ENCODE measurements at places on chromosomes 13 and 19. TPM values are rescaled to one million over a fixed set of nuclear protein-coding genes. Genes with fewer than 3 reads are reported as not detected.

GRCh38 chr13:52165411-52165810 is 6.0 kb upstream of the NEK3 start:
- no peak for DNase-seq

DNA sequence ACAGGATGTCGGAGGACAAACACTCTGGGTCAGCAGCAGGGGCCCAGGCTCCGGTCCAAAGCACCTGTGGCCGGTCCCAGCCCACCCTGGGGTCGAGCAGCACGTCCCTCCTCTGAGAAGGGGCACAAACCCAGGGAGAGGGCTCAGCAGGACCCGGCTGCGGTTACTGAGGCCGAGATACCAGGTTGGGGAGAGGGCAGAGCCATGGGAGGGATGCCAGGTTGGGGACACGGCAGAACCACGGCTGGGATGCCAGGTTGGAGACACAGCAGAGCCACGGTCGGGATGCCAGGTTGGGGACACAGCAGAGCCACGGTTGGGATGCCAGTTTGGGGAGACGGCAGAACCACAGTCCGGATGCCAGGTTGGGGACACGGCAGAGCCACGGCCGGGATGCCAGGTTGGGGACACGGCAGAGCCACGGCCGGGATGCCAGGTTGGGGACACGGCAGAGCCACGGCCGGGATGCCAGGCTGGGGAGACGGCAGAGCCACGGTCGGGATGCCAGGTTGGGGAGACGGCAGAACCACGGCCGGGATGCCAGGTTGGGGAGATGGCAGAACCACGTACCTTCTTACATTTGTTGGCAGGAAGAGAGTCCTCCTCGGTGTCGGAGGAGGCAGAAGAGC is 18.5 kb downstream of the MIER2 start:
- DNase-seq: no peak

The NEK3 gene
- 7.3 TPM for total RNA-seq

DNA sequence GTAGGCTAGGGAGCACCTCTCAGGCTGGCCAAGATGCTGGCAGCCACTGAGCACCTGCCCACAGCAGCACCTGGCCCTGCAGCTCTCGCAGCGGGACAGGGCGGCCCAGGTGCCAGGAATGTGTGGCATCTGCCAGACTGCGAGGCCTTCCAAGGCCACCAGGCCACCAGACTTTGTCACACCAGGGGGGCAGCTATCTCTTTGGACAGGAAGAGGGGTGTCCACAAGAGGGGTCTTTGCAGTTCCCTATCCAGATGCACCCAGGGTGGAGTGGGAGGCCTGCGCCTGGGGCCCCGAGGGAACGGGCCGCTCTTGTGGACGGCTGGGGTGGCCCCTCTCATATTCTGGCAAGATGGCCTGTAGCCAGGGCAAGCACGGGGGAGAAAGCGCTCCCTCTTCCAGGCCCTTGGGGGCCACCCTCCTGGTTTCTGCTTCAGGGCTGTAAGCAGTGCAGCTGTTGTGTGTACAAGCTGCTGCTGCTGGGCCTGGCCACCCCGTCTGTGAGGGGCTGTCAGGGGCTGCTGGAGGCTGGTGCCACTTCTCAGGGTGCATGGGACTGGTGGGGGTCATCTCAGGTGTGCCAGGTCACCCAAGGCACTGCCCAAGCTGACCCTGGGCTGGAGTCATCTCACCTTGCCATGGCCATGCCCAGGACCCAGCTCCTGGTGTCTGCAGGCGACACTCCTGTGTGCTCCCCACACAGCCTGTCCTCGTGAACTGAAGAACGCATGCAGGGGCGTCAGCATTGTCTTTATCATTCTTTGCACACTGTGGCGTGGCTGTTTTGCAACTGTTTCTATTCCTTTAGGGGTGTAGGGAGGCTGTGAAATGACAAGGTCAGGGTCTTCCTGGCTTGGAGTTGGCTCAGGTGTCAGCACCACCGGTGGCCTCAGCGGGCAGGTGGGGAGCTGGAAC is 1.8 kb downstream of the TEX29 start:
- DNase-seq: no peak

- no peak for DNase-seq
These were observed 71.8 kb downstream of the TRPM4 start for GRCh38 chr19:49229416-49229815.

DNA sequence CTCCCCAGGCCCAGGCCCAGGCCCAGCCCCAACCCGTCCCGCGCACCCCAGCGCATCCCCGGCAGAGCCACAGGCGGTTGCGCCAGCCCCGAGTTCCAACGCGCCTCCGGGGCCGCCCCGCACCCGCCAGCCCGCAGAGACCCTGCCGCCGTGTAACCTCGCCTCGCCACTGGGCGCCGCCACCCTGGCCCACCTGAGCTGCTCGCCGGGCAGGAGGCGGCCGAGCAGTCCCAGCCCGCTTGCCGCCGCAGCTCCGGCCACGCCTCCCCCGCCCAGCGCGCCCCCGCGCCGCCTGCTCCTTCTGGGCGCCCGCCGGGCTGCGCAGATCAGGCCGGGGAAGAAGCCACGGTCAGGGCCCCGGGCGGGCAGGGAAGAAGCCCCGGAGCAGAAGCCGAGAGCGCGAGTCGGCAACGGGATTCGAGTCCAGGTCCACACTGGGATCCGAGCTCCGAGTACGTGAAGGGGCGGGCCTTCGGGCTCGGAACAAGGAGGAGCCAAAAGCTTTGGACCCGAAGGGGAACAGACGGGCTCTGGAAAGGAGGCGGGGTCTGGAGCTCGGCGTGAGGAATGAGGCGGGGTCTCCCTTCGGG is at the start of gene MBOAT7:
MBOAT7 (minus strand) TSS at position 436 of the 590 bp plus-strand sequence. CDS start 1,072 bp downstream, outside the sequence.
- DNase-seq: no peak

DNA sequence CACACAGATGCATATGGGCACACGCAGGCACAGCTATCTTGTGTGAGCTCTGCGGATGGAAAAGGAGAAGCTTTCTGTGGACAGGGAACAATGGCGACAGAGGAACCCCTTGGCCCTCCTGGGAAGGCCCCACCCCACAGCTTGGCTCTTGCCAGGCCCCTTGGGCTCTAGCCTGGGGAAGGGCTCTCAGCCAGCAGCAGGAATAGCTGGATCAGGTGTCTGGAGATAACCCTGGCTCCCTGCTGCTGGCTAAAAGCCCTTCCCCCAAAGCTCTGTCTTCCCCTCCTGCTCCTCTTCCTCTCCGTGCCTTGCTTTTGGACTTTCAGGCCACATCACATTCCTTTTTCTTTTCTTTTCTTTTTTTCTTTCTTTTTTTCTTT is 24.3 kb downstream of the CEBPA start:
- no peak for DNase-seq

The HPN gene
- total RNA-seq: 0.46 TPM

The FGF21 gene
- total RNA-seq: not detected

DNA sequence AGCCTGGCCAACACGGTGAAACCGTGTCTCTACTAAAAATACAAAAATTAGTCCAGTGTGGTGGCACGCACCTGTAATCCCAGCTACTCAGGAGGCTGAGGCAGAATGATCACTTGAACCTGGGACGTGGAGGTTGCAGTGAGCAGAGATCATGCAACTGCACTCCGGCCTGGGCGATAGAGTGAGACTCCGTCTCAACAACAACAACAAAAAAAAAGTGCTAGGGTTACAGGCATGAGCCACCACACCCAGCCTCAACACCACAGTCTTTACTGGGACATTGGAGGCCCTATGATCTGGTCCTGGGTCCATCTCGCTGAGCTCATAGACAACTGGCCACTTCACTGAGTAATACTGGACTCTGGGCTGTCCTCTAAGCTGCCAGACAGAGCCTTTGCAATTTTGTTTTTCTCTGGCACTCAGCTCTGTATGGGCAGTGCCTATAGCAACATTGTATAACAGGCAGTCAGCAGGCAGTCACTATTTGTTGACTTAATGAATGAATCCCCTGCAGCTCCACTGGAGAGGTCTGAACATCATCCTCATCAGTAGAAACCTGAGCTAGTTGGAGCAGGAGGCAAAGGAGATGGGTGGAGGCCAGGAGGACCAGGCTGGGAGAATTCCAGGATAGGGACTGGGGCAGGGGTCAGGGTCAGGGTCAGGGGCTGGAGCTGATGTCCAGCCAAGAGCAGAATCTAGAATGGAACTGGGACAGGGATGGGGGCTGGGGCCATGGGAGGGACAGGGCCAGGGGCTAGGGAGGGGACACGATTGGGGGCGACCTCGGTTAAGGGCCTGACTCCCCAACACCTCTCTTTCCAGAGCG is 8.1 kb downstream of the BLOC1S3 start:
- no peak for DNase-seq

Data from T-cell (primary cell).